Activated B cell treated with CpG ODN at 0.5 μM for 24 hours (primary cell): ENCODE measurements at places on chromosomes 3 and 15.

DNA sequence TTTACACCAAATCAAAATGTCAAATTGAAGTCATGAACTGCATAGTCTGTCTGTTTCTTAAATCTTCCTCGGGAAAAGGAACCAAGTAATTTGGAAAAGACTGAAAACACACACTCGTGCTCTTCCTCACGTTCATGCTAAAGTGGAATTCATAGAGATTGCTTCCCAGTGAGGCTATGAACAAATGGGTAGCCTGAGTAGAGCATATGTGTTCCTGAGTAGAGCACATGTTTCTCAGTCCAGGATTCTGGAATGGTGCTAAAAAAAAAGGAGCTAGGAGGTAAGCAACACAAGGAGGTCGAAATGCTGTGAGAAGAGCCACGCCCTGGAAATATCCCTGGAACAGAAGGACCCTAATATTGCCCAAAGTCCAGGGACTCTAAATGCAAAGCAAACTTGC, 494.2 kb upstream of the THBS1 start:
- DNase-seq = no peak

- DNase-seq = no peak
These were observed 287.5 kb downstream of the MAGI1 start for GRCh38 chr3:65751123-65751700.

DNA sequence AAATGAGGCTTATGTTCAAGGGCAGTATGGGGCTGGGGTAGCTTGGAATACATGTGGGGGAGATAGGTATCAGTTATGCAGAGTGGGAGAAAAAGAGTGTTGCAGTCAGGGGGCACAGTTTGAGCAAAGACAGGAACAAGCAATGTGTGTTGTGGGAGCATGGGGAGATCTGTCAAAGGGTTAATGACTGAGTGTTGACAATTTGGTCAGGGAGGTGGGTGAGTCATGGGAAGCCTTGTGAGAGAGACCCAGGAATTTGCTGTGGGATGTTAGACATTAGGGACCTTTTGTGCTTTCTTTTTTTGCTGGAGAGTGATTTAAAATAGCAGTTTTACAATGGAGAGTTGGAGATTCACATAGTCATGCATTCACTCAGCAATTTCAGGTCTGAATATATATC, 221.6 kb upstream of the NR2E3 start:
- DNase-seq = no peak

GRCh38 chr3:38576131-38576525, 73.4 kb downstream of the SCN5A start:
- peak; percentile 6 for DNase-seq

DNA sequence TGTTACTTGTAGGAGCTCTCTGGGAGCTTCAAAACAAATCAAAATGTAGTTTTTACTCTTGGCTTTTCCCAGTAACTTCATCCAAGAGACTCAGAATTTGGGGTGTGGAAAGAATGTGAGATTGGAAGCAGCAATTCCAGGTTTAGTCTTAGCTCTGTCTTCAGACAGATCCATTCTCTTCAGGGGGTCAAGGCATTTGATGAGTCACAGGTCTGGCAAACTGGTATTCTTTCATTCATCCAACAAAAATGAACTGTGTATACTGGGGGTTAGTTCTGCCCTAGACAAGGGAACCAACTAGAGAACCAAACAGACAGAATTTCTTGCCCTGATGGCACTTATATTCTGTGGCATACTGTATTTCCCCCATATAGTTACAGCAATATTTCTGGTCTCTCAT, 36.3 kb upstream of the CADPS start:
- DNase-seq = no peak

DNA sequence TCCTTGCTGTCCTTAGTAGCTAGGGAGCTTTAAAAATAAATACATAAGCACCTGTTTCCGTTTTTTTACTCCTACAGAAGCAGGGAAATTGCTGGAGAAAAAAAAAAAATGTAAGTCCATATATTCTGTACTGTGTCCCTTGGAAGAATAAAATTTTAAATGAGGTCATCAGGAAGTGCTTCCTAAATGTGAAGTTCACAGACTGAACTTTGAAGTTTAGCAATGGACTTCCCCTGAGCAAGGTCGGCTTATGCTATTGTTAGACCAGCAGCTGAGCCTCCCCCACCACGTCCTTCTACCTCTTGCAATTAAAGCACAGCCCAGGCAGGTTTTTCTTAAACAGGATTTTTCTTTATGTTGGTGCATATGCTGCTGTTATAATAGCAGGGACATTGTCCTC, 26.3 kb downstream of the LIPC start:
- no peak for DNase-seq

- no peak for DNase-seq
These were observed 23.2 kb downstream of the CTNNB1 start for GRCh38 chr3:41222501-41222900.

GRCh38 chr3:139260793-139261736, 82.8 kb upstream of the MRPS22 start:
- no peak for DNase-seq

DNA sequence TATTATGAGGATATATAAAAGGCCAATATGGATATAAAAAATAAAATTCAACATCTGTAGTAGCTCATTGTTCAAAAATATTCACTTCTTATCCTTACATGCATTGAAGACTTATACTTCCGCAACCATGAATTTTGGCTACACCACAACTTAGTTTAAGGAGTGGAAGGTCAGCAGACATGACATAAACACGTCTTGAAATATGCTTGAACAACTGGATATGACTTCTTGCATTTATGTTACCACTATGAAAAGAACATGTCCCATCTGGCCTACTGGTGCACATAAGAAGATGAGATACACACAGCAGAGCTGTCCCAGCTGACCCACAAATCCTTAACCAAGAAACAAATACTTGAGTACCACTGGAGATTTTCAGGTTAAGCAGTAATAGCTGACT, 52.1 kb downstream of the MYO9A start:
- no peak for DNase-seq

DNA sequence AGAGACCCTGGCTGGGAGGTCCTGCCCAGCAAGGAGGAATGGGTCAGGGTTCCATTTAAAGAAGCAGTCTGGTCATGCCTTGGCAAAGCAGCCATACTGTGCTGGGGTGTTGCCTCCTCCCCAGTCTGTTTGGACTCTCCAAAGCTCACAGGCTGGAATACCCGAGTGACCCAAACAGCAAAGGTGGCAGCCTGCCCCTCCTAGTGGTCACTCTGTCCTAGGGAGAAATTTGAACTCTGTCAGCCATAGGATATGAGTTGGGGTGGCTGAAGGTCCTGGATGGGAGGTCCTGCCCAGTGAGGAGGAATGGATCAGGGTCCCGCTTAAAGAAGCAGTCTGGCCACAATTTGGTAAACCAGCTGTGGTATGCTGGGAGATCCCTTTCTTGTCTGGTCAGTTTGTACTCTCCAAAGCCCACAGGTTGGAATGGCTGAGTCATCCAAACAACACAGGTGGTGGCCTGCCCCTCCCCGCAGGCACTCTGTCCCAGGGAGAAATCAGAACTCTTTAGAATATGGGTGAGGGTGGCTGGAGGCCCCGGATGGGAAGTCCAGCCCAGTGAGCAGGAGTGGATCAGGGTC, 45.0 kb downstream of the CCR1 start:
- DNase-seq = no peak

- no peak for DNase-seq
These were observed 44.5 kb downstream of the KY start for GRCh38 chr3:134606033-134607025.

DNA sequence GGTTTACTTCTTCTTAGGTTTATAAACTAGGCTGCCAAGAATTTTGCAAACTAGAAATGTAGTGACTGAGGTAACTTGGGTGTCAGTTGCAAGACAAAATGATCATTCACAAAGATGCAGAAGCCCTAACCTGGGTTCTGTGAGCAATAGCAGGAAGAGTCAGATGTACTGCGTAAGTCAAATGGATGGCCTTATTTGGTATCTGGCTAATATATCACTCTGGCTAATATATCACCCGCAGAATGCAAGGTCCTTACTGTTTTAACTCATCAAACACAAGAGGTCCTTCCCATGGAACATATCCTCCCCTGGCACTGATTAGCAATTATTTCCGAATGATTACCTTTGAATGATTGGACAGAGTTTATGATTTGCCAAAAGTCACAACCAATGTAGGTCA, 37.4 kb downstream of the RBMS3 start:
- DNase-seq = no peak

- DNase-seq = no peak
These were observed 352 bp upstream of the TMF1 start for GRCh38 chr3:69052472-69052898.

GRCh38 chr15:60819360-60819759, 340.4 kb upstream of the ICE2 start:
- no peak for DNase-seq

GRCh38 chr15:43299884-43300283, 30.5 kb downstream of the LCMT2 start:
- no peak for DNase-seq

- no peak for DNase-seq
These were observed 2.9 kb downstream of the SEMA3F start for GRCh38 chr3:50157827-50158529.

DNA sequence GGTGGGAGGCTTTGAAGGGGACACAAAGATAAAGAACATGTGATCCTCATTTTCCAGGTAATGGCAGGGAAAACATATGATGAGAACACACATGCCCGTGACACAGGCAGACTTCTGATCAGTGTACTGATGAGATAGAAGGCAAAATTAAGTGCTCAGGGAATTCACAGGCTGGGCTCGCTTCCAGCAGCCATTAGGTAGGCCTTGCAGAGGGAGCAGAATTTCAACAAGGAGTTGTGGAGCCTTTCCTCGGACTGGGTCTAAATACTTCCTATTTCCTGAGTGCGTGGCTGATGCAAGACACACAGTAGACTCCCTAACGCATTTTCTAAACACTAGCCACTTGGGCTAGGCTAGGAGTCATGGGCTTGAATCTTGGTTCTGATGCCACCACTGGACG, 74.0 kb upstream of the ETV5 start:
- DNase-seq = no peak

- DNase-seq = no peak
These were observed 8.4 kb upstream of the RTP1 start for GRCh38 chr3:187188931-187189330.

DNA sequence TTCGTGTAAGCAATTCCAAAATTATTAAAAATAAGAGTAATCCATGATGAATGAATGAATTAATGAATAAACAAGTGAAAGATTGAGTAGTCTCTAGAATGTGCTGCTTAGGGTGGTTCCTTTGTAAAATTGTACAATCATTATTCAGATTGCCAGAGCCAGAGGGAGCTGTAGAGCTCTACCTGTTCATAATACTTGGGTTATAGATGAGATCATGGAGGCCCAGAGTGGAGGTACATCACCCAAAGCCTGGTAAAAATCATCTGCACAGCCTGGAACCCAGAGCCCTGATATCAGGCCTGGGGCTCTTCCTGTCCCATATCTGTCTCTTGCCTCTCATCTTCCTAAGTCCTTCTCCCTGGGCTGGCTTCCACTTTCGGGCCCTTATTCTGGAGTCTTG, 297.2 kb downstream of the RPLP1 start:
- DNase-seq = no peak

- no peak for DNase-seq
These were observed 293.8 kb upstream of the WNT5A start for GRCh38 chr3:55780913-55781312.
